Activated CD8-positive, alpha-beta T cell treated with anti-CD3 and anti-CD28 coated beads for 36 hours (primary cell): ENCODE measurements at places on chromosomes 12 and 14. TPM values are rescaled to one million over a fixed set of nuclear protein-coding genes. Genes with fewer than 3 reads are reported as not detected.

LRRC43 gene
- total RNA-seq: not detected

KANSL2 gene
- total RNA-seq: 45.9 TPM

CDK2 gene
- 90.1 TPM for total RNA-seq

KLRC2 gene
- total RNA-seq: 2.5 TPM

FSCB gene
- not detected for total RNA-seq

- DNase-seq: no peak
These were observed 659.6 kb upstream of the TBX3 start for GRCh38 chr12:115343601-115344000.

- DNase-seq: no peak
These were observed 81.9 kb upstream of the GTF2A1 start for GRCh38 chr14:81302638-81303037.

- peak; percentile 13 for DNase-seq
These were observed at the start of gene SSPN for GRCh38 chr12:26195250-26195640. Gene SSPN (plus strand): TSS chr12:26195573. CDS start chr12:26195673, 100 bp downstream.

- DNase-seq: no peak
These were observed 12.9 kb upstream of the SERPINA4 start for GRCh38 chr14:94548131-94548998.

DNA sequence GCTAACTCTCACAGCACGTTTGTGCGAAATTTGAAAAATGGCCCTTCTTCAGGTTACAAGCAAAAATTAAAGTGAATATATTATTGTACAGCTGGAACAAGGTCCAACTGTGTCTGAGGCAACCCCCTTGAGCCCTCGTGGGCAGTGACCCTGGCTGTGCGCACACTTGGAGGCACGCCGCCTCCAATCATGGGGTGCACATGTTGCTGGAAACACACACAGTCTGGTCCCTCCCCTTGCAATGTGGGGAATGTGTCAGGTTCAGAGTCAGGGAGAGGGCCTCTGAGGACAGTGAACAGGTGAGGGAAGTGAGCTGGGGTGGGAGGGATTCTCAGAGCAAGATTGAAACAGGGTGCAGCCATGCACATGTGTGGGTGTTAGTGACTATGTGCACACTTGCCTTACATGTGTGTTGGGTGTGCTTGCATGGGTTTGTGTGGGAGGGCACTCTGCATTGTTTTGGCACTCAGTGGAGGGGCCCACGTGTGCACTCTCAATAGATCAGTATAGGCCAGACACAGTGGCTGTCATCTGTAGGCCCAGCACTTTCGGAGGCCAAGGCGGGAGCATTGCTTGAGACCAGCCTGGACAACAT lies 9.6 kb downstream of the TSPAN9 start:
- no peak for DNase-seq

DNA sequence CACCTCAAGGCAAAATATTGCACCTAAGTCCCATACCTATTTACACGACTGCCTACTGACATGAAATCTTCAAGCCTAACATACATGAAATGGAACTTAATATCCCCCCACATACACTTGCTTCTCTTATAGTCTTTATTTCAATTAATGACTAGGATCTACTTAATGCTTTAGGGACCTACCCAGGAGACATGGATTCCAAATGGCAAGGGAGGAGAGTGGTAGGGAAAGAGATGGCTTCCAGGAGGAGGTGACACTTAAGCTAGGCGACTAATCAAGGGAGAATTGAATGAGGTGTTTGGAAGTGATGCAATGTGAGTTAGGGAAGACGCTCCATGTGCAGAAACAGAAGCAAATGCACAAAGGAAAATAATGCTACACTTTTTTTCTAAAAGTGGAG lies 9.7 kb upstream of the PPP1R12A start:
- DNase-seq: no peak

DNA sequence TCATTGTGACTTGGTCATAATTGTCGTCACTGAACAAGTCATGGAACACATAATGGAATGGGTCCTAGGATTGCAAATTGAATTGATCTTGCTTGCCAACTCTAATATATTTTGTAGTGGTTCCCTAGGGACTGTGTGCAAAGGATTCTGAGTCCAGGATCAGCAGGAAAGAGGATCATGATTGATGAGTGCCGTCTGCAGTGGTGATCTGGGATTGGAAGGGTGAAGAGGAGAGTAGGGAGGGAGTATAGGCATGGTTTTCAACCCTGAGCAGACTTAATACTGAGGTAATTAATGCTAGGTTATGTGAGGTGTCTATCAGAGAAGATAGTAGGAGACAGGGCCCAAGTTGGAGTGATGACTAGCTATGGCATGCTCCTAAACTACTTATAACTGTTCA lies 168.9 kb downstream of the ESR2 start:
- no peak for DNase-seq

- DNase-seq: no peak
These were observed 335.8 kb upstream of the E2F7 start for GRCh38 chr12:77401064-77401769.

- DNase-seq: peak; percentile 33
These were observed 218.9 kb downstream of the ITPR2 start for GRCh38 chr12:26614011-26614616.
